ENCODE measurements at places on chromosomes 6 and 20.
A peak's percentile ranks its signal among the peaks of the same experiment; 100 is the strongest.

DNA sequence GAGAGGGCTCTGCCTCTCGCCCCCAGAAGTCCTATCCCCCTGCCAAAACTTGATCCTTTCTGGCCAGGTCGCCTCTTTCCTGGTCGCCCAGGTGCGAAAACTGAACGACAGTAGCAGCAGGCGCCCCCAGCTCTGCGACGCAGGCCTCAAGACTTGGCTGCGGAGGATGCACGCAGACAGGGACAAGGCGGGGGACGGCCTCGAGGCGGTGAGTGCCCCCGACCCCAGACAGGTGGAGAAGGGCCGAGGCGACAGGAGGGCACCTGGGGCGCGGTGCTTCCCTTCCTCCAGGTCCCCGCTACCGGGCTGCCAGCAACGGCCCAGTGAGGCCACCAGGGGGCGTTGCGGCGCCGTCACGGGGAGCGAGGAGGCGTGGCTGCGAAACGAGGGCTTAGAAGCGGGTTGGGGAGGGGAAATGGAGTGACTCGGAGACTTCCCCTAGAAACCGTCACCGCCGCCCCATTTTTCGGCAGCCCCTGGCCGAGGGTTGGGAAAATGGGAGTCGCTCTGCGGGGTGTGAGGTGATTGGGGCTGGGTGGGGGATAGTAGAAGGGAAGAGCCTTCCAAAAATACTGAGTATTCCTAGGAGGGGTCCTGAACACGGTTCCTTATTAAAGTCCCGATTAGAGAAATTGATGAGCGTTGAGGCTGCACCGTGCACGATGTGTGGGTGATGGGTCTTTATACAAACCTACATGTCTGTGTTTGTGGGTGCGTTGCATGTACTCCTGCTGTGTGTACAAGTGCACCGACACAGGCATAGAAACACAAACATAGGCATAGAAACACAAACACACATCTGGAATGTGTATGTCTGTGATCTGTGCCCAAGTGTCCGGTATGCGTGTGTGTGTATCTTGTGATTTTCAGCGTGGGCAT lies 44.6 kb downstream of the ARHGAP40 start:
- peak; percentile 89 for DNase-seq

GRCh38 chr20:46741924-46742668 lies 32.6 kb downstream of the SLC2A10 start:
- no peak for DNase-seq

- DNase-seq: no peak
These were observed 14.7 kb downstream of the PI16 start for GRCh38 chr6:36969240-36969691.

GRCh38 chr6:24403501-24403824 lies 727 bp downstream of the MRS2 start:
- no peak for DNase-seq

DNA sequence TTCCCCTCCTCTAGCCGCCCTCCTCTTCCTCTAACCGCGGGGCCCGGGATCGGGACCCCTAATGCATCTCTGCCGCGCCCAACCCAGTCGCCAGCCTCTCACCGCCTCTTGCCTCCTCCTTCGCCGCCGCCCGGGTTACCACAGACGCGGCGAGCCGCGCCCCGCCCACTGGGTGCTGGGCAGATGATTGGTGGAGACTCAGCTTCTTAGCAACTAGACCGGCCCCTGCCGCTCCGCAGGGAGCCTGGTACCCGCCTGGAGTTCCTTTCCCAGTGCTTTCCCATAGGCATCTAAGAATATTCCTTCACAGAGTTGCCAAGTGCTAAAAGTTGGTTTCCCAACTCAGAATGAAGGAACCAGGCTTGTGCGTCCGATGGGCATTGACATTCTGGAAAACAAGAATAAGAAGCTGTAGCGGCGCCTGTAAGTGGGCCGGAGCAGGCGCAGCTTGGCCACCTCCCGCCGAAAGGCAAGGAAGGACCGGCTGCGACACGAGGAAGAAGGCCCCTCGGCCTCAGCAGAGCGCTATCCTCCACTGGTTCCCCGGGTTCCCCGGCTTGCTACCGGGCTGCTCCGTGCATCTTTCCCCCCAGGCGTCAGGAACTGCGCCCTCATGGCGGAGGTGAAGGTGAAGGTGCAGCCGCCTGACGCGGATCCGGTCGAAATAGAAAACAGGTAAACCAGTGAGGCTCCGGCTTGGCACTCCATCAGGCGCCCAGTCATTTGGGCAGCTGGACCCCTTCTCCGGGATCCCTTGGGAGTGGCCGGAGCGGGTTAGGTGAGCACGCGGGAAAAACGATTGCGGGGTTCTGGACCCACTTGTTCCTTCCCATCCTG lies at the start of the genes DZANK1 and POLR3F:
TSS of gene DZANK1 (minus strand) at position 137 of the 837 bp plus-strand sequence. CDS start 1,672 bp downstream, outside the sequence.
TSS of gene POLR3F (plus strand) at position 497 of the 837 bp plus-strand sequence. CDS start at position 614, 117 bp downstream.
- peak; percentile 98 for DNase-seq

- peak; percentile 81 for DNase-seq
These were observed 2.0 kb downstream of the SMIM29 start for GRCh38 chr6:34246563-34247391.

DNA sequence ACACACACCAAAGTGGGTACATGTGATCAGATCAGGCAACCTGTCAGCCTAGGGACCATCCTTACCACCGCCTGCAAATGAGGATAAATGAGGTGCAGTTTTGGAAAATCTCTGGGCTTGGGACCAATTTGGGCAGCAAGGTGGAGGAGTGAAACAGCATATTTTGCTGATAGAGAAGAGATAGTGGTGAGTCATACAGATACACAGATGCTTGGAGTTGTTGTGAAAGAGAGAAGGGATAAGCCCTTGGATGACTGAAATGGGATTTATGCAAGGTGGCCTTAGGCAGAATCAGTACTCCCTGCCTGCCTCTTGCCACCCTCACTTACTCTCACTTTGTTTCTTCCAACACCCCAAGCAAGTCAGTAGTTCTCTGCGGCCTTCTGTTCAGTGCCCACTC lies 34.7 kb downstream of the BMP2 start:
- DNase-seq: no peak

DNA sequence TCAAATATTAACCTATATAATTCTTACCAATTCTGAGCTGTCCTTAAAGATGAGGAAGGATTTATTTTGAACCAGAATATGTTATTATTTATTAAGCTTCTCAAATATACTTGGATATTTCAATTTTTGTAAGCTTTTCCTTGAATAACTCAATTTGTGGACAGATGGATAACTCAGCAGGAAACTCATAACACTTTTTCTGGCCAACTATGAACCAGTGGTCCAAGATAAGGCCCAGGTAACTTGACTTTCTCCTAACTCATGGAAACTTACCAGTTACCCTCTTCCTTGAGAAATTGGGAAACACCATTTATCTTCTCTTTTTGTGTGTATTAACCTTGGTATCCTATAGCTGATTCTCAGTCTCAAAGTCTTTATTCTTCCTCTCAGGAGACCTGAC lies 427.5 kb upstream of the SYNCRIP start:
- DNase-seq: no peak

- peak; percentile 34 for DNase-seq
These were observed 40.0 kb upstream of the KCNK16 start for GRCh38 chr6:39362487-39362865.

DNA sequence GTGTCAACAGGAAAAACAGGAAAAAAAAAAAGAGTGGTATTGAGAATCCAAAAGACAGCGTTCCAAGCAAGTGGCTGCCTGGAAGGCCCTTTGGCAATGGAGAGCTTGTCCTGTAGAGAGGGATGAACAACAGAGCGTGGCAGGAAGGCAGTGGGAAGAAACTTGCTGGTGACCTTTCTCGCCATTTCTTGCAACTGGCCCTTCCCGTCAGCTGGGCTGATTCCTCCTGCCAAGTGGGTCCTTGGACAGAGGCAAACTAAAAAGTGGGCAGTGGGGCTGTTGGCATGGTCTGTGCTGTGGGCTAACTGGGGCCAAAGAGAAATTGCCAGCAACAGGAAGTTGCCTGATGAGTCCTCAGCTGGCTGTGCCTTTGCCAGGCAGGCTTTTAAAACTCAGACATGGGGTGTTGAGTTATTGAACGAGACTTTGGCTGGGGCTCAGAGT lies 43.9 kb upstream of the CLDN20 start:
- no peak for DNase-seq

DNA sequence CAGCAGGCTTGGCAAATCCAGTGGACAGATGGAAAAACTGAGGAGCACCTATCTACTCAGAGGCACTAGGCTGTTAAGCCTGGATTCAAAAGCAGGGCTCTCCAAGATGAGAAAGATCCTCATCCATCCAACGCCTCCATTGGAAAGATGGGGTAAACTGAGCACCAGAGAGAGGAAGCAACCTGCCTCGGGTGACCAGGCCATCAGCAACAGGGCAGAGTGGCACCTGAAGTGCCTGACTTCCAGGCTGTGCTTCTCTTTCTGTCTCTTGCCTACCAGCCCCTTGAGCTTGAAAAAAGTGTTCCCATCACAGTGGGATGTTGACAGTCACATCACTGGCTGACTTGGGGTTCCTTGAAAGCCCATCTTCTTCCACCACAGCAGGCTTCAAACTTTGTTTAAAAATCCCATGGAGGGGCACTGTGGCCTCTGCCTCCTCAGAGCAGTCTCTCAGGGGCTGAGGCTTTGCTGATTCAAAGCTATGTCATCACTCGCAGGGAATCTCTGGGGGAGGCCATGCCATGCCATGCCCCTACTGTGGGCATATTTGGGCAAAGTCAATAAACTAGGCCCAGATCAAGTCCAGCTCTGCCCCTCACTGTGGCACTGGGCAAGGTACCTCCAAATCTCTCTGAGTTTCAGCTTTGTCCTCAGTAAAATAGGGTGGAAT lies 44.8 kb upstream of the TGM2 start:
- no peak for DNase-seq

- DNase-seq: no peak
These were observed 142.3 kb downstream of the TBXT start for GRCh38 chr6:166025149-166025898.

GRCh38 chr6:36858407-36858981 lies 16.1 kb downstream of the PPIL1 start:
- DNase-seq: no peak

- no peak for DNase-seq
These were observed 6.7 kb downstream of the FOXA2 start for GRCh38 chr20:22577515-22578220.

- DNase-seq: peak; percentile 48
These were observed 19.4 kb downstream of the COL11A2 start for GRCh38 chr6:33172688-33173534.

DNA sequence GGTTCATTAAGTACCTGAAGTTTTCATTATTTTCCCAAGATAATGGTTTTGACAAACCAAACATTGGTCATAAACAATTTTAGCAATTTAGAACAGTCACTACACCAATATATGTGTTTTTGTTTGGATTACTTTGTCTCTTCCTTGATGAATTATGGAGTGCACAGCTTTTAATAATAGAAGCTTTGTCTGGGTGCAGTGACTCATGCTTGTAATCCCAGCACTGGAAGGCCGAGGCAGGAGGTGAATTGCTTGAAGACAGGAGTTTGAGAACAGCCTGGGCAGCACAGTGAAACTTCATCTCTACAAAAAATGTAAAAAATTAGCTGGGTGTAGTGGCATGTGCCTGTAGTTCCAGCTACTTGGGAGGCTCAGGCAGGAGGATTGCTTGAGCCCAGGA lies 89.4 kb upstream of the ANKEF1 start:
- no peak for DNase-seq

DNA sequence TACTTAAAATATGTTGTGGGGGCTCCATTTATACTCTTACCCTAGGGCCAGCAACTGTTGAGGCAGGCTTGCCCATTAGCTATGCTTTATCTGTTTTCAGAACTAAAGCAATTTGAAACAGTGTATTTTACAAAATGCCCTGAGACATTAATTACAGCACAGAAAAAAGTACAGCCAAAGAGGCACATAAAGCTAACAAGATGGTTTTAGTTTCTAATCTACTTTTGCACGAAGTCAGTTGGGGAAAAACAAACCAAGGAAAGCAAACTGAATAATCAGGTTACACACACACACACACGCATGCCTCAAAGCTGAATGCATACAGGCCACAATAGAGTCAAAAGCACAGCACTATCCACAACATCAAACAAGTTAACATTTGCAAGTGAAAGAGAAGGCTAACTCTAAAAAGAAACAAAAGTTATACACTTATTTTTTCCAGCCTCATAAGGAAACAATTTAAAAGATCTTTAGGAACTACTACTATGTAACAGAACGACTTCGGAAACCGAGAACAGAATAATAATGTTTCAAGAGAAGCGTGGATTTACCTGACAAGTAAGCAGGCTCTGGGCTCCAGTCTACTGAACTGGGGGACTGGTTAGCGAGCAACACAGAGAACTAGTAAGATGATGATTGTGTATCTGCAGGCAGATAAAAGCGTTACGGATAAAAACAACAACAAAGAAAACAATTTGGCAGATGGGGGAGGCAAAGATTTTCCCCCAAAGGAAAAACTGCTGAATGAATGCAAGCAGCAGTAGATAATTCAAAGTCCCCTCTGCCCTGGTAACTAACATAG lies 1.7 kb downstream of the SYCP2 start:
- no peak for DNase-seq

- DNase-seq: no peak
These were observed 14.2 kb upstream of the EPHA7 start for GRCh38 chr6:93433592-93433991.

DNA sequence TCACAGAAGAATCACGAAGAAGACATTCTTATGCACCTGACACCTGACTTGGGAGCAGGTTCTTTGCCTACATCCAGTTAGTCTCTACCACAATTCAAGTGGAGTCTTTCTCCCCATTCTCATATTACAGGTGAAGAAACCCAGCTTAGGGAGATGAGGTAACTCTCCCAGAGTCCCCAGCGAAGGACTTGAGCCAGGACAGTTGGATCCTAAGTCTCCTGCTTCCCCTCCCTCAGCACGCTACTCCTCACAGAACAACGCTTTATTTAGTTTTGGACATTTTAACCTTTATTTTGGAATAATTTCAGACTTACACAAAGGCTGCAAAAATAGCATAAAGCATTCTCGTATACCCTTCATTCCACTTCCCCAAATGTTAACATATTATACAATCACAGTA lies 824 bp upstream of the CSTL1 start:
- no peak for DNase-seq

GRCh38 chr6:33075208-33075567 lies 602 bp upstream of the HLA-DPB1 start:
- no peak for DNase-seq

GRCh38 chr6:14875481-14876063 lies 370.3 kb upstream of the JARID2 start:
- no peak for DNase-seq

- DNase-seq: no peak
These were observed 110.0 kb downstream of the QRSL1 start for GRCh38 chr6:106739387-106739786.

DNA sequence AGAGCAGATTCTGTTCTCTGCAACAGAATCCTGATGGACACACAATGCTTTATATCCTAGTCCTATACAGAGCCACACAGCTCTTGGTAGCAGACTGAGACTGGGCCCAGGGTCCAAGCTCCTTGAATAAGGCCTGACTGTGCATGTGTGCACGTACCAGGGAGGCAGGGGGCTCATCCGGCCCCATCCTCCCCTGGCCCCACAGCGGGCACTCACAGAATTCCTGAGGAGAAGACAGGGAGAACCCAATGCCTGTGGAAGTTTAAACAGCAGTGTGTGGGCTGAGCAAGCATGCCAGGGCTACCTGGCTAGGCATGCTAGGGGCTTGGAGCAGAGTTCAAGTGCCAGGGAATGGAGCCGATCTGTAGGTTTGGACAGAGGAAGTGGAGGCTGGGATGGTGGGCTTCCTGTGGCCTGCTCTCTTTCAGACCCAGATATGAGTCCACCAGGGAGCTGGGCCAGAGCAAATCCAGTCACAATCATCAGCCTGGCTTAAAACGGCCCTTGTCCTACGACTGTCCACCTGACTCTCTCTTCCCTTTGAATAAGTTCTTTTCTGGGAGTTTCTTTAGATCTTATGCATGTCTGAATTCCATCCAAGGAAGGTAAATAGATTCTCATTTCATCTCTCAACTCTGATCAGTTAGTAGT lies 74.0 kb downstream of the MRPL14 start:
- no peak for DNase-seq

Measured in hematopoietic multipotent progenitor cell treated with erythropoietin and hydrocortisone succinate and interleukin-3 and kit ligand, for 4 days (in vitro differentiated cells).